Nephron progenitor cell (in vitro differentiated cells): ENCODE measurements at places on chromosomes 7 and 10.
A peak's percentile ranks its signal among the peaks of the same experiment; 100 is the strongest.

DNA sequence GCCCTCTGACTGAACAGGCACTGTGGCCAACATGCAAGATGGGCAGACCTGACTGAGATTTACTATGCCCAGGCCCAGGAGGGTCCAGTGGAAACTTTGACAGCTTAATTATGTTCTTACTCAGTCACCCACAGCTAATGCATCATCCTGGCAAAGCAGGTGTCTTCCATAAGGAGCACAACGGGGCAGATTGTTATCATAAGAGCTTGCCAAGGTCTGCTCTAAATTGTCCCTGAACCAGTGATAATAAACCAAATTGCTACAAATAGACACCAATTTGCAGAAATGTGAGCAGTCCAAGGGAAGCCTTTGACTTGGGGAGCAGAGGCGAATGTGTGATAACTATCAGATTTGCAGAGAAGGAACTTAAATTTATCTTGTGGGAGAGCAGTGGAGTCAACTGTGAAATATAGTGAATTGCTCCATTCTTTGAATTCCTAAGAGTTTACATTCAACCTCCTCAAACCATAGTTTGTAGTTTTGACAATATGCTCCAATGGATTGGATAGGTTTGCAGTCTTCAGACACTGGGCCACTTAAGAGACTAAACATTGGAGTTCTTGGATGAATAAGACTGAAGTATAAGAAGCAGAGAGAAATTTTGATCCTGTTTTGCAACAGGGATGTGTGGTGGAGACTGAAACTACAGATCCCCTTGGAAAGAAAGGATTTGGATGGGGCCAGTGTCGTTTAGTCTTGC, 494.7 kb downstream of the CCSER2 start:
- H3K4me1 ChIP-seq, result peaks cover 33% of the 10 kb centered on the region
- no peak for DNase-seq
- peaks cover 20% of the 10 kb centered on the region for H3K27me3 ChIP-seq
- no peak overlapping the region for H3K4me3 ChIP-seq
- no peak overlapping the region for H3K27ac ChIP-seq

- H3K27me3 ChIP-seq, result peaks cover 15% of the 10 kb centered on the region
- H3K4me3 ChIP-seq, result no peak overlapping the region
- DNase-seq, result no peak
- H3K4me1 ChIP-seq, result no peaks in the 10 kb centered on the region
These were observed 29.4 kb downstream of the WDFY4 start for GRCh38 chr10:48714088-48714487.

DNA sequence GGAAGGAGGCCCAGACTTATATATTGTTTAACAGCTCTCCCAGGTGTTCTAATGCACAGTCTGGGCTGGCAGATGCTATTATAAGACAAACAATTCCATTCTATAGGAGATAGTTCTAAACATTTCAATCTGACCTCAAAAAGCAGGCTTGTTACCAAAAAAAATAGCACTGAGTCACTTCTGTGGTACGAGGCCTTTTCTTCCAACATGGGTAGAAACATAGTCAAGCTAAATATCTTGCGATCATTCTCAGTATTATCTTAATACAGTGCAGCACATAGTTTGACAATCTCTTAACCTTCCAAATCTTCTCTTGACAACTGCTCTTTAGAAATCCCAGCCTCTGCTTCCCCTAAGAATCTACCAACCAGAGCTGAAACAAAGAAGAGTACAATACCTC, 46.6 kb upstream of the MKX start:
- no peak overlapping the region for H3K4me3 ChIP-seq
- DNase-seq, result no peak
- H3K27ac ChIP-seq, result no peak overlapping the region
- H3K36me3 ChIP-seq, result no peaks in the 10 kb centered on the region

DNA sequence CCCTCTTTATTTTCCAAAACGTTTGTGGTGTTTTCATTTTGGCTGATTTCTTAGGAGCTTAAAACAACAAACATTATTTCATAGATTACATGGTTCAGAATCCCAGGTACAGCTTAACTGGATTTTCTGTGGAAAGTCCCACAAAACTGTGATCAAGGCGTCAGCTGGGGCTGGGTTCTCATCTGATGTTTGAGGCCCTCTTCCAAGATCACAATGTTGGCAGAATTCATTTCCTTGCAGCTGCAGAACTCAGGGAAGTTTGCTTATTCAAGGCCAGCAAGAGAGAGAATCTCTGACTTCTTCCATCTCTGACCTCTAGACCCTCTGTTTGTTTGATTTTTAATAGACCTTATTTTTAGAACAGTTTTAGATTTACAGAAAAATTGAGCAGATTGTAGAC, 108.4 kb upstream of the AGK start:
- no peak overlapping the region for H3K27ac ChIP-seq
- H3K4me3 ChIP-seq, result no peak overlapping the region
- DNase-seq, result no peak
- H3K4me1 ChIP-seq, result no peaks in the 10 kb centered on the region
- peaks cover 11% of the 10 kb centered on the region for H3K27me3 ChIP-seq

- no peaks in the 10 kb centered on the region for H3K36me3 ChIP-seq
- H3K27ac ChIP-seq, result no peak overlapping the region
- H3K4me1 ChIP-seq, result peaks cover 8% of the 10 kb centered on the region
- no peak for DNase-seq
These were observed 791 bp downstream of the MYL7 start for GRCh38 chr7:44140341-44140740.

- H3K4me1 ChIP-seq, result no peaks in the 10 kb centered on the region
- H3K36me3 ChIP-seq, result no peaks in the 10 kb centered on the region
- H3K27me3 ChIP-seq, result peaks cover 14% of the 10 kb centered on the region
- no peak overlapping the region for H3K27ac ChIP-seq
These were observed 32.2 kb upstream of the ZNF518A start for GRCh38 chr10:96097865-96098264.

DNA sequence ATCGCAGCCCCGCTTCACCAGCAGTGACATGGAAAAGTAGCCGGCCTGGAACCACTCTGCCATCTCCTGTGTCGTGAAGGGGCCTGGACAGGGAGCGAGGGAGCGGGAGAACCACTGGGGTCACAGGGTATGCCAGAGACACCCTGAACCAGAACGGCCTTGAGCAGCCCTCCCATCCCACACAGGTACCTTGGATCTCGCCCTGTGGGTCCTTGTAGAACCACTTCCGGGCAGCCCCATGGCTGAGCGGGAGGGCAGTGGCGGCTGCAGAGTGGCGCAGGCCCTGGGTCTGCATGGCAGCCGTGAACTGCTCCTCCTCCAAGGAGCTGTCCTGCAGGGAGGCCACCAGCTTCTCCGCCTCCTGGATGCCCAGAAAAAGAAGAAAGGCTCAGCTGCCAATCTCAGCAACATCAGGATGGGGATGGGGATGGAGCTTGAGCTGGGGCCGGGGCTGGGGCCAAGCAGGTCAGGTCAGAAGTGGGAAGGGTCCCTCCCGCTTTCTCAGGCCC, 9.5 kb downstream of the GIGYF1 start:
- peaks cover 22% of the 10 kb centered on the region for H3K4me1 ChIP-seq
- H3K27me3 ChIP-seq, result no peaks in the 10 kb centered on the region
- H3K27ac ChIP-seq, result no peak overlapping the region
- DNase-seq, result no peak
- H3K4me3 ChIP-seq, result no peak overlapping the region

- no peaks in the 10 kb centered on the region for H3K36me3 ChIP-seq
- no peak for DNase-seq
- H3K27me3 ChIP-seq, result no peaks in the 10 kb centered on the region
- no peaks in the 10 kb centered on the region for H3K4me1 ChIP-seq
- no peak overlapping the region for H3K4me3 ChIP-seq
These were observed 253.7 kb downstream of the DYNC1I1 start for GRCh38 chr7:96026010-96026409.

- no peaks in the 10 kb centered on the region for H3K36me3 ChIP-seq
- H3K4me3 ChIP-seq, result no peak overlapping the region
- no peaks in the 10 kb centered on the region for H3K4me1 ChIP-seq
- no peak overlapping the region for H3K27ac ChIP-seq
- DNase-seq, result no peak
These were observed 28.1 kb downstream of the DCLRE1A start for GRCh38 chr10:113825791-113826190.

DNA sequence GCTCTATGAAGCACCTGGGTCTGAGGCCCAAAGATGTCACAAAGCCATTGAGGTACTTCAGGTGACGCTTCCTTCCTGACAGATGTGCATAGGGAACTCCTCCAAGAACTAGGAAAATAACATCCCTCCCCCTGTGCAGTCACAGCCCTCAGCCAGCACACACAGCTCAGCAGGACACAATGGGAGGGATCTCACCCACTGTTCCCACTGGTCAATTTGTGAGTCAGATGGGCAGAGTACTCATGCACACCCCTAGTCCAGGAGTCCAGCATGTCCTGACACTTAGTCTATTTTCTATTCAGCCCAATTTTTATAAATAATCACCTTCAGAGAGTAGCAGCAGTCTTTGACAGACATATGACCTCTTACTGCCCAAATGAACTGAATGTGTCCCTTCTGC, 60.7 kb upstream of the PFKP start:
- peaks cover 19% of the 10 kb centered on the region for H3K4me1 ChIP-seq
- H3K36me3 ChIP-seq, result no peaks in the 10 kb centered on the region
- peaks cover 3% of the 10 kb centered on the region for H3K27me3 ChIP-seq

- H3K27me3 ChIP-seq, result no peaks in the 10 kb centered on the region
- no peak overlapping the region for H3K4me3 ChIP-seq
- no peak for DNase-seq
- H3K36me3 ChIP-seq, result peaks cover 28% of the 10 kb centered on the region
- peaks cover 76% of the 10 kb centered on the region for H3K4me1 ChIP-seq
These were observed 120.2 kb downstream of the MAD1L1 start for GRCh38 chr7:2112261-2113198.

- no peaks in the 10 kb centered on the region for H3K36me3 ChIP-seq
- H3K27me3 ChIP-seq, result no peaks in the 10 kb centered on the region
- no peak for DNase-seq
- no peaks in the 10 kb centered on the region for H3K4me1 ChIP-seq
- no peak overlapping the region for H3K4me3 ChIP-seq
These were observed 442.0 kb downstream of the GFRA1 start for GRCh38 chr10:115831016-115831415.

- no peaks in the 10 kb centered on the region for H3K36me3 ChIP-seq
- peaks cover 10% of the 10 kb centered on the region for H3K27me3 ChIP-seq
- no peak overlapping the region for H3K4me3 ChIP-seq
These were observed 342 bp downstream of the OR2AE1 start for GRCh38 chr7:99876491-99876890.

DNA sequence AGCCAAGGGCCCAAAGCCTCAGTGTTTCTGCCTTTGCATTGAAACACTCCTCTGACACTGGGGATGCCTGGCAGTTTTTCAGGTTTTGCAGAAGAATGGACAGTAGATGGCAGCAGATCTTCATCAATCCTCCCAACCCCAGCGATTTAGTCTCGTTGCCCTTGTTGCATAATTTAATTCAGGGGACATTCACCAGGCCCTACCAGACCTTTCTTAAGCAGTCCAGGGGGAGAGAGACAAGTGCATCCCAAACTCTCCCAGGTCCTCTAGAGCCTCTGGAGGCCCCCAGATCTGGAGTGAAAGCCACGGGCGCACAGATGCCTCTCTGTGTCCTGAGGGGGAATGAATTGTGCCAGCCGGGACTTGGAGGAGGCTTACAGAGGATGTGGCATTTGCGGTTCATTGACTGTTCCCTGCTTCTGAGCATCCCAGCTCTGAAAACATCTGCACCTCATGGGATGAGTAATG, 29.6 kb downstream of the MINDY4 start:
- peaks cover 26% of the 10 kb centered on the region for H3K36me3 ChIP-seq
- peak; percentile 49 for DNase-seq
- H3K27ac ChIP-seq, result no peak overlapping the region
- no peak overlapping the region for H3K4me3 ChIP-seq
- H3K4me1 ChIP-seq, result peaks cover 46% of the 10 kb centered on the region
- no peaks in the 10 kb centered on the region for H3K27me3 ChIP-seq

DNA sequence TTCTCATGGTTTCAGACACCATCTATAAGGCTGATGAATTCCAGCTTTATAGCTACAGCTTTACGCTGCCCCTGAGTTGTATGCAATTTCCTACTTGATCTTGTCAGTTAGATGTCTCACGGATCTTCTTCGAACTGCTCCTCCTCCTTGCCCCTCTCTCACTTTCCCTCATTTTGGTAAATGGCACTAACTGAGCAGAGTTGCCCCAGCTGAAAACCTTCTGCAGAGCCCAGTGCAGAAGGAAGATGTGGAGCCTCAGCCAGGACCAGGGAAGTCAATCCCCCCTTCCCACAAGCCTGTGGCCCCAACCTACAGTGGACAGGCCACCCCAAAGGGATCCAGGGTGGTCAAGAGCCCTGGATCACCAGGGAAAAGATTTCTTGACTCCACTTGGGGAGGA, 49.0 kb upstream of the SEPHS1 start:
- H3K36me3 ChIP-seq, result no peaks in the 10 kb centered on the region
- no peak overlapping the region for H3K27ac ChIP-seq
- H3K4me1 ChIP-seq, result peaks cover 3% of the 10 kb centered on the region
- H3K4me3 ChIP-seq, result no peak overlapping the region
- peaks cover 11% of the 10 kb centered on the region for H3K27me3 ChIP-seq

GRCh38 chr7:2195400-2196246, 37.1 kb downstream of the MAD1L1 start:
- H3K4me3 ChIP-seq, result no peak overlapping the region
- no peaks in the 10 kb centered on the region for H3K27me3 ChIP-seq
- H3K36me3 ChIP-seq, result peaks cover 53% of the 10 kb centered on the region
- no peaks in the 10 kb centered on the region for H3K4me1 ChIP-seq
- no peak overlapping the region for H3K27ac ChIP-seq

DNA sequence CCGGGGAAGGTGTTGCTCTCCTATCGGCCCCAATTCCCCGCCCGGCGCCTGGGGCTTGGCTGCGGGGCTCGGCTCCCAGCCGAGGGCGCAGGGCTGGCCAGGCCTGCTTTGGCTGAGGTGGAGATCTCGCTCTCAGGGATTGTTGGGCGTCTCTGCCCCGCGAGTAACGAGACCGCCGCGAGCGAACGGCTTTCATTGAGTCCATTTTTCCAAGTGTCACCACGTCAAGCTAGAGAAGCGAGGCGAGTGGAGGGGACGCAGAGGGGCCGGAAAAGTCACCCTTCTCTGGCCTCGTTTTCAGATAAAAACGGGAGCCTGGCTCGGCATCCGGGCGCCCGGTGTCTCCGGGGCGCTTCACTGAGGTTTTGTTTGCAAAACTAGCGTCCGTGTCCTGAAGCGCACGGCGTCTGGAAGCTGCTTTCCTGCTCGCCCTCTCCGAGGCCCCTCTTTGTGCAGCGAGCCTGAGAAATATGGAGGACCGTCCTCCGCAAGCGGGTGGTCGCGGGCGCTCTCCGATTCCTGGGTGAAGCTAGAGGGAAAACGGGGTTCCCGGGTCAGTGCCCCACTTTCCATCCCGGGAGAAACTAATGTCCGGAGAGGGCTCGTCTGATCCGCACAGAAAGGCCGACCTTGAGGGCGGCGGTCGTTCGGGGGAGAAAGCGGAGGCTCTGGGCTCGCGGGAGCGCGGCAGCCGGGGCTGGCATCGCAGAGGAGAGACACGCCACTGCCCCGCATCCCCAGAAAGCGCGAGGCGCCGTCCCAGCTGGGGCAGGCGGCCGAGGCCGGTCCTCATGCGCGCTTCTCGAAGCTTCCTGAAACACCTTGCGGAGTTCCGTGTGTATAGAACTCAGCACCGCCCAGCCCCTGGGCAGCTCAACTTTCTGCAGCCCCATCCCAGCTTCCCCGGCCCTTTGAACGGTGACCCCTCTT, 3.5 kb upstream of the EN2 start:
- no peak overlapping the region for H3K4me3 ChIP-seq
- no peak overlapping the region for H3K27ac ChIP-seq
- peaks cover 98% of the 10 kb centered on the region for H3K27me3 ChIP-seq
